CD4-positive, alpha-beta T cell treated with Interleukin-1 beta for 1 hour (primary cell): ENCODE measurements at places on chromosomes 13 and 19.

DNA sequence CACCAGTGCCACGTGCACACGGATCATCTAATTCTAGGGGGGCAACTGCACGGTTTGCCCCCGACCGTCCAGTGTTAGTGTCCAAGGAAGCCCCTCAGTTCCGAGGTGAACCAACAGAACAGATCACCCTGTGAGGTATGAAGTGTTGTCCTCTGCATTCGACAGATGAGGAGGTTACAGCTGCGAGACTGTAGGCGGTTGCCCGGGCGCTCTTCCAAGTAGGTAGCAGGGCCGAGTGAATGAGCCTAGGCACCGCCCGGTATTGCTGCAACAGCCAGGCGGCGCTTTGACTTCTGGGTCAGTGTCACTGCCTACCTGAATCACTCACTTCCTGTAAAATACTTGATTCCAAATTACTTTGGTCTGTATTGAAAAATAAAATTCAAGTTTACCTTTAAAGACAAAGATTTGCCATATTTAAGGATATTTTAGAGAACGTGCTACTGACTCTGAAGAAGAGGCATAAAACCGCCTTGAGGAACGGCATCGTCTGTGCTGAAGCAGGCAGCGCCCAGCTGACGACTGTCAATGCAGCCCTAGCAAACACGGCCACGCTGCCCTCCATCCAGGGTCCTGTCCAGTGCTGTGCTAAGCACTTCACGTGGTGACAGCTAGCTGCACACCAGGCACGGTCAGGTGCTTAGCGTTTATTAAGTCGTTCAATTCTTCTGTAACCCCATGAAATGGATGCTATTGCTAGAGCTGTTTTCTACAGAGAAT lies 19.3 kb upstream of the RASA3 start:
- peak; percentile 52 for DNase-seq

- no peak for DNase-seq
Observed at GRCh38 chr13:97068151-97068550, 73.9 kb upstream of the OXGR1 start.

GRCh38 chr19:41527089-41527488 lies 48.9 kb upstream of the CEACAM21 start:
- no peak for DNase-seq

GRCh38 chr13:110835721-110836604 lies 78.9 kb downstream of the ANKRD10 start:
- no peak for DNase-seq

DNA sequence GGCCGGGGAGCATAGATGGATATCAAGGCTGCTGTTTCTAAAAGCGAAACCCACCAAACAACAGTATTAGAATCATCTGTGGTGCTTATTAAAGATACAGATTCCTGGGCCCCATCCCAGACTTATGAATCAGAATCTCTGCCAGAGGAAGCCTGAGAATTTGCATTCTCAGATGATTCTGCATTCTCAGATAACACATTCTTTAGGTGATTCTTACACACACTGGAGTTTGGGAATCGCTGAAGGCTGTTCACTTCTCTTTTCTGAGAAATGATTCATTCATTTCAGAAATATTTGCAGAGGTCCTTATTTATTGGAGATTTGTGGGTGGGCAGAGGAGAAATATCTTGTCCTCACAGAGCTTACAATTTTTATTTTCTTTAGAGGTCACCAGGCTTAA lies 24.4 kb downstream of the ALOX5AP start:
- DNase-seq: no peak

GRCh38 chr19:38683393-38684077 lies 36.1 kb downstream of the ACTN4 start:
- peak; percentile 67 for DNase-seq
